Stimulated activated CD4-positive, alpha-beta T cell treated with anti-CD3 and anti-CD28 coated beads, Interleukin-4, amount 100 ng/mL, for 1 hour (primary cell): ENCODE measurements at places on chromosomes 7 and 10.

- no peak for DNase-seq
These were observed 23.9 kb downstream of the AQP1 start for GRCh38 chr7:30935569-30935877.

DNA sequence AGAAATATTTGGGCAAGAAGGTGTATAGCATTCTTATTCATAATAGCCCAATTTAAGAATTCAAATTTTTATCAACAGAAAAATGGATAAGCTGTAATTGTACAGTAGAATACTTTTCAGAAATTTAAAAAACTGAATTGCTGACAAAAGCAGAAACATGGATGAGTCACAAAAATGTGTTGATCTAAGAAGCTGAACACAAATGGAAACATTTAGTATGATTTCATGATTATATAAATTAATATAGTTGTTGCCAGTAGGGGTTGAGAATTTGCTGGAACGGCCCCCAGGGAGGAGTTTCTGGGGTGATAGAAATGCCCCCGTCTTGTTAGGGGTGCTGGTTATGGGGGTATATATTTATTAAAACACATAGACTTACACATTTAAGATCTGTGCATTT, 179.1 kb downstream of the KLF6 start:
- no peak for DNase-seq

DNA sequence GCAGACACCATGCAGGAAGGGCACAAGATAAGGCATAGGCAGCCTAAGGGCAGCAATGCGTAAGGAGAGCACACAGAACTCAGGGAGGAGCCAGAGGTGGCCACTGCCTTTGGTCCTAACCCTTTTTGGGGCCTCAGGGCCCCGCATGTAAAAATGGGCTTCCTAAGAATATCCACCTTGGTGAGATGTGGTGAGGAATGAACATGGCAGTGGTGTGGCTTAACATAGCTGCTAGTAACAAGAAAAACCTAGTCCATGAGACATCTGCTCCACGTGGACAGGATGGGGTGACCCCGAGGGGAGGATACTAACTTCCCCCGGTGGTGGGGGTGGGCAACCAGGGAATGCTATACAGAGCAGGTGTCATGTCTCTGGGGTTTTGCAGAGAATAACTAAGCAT, 18.0 kb downstream of the MAT1A start:
- DNase-seq = no peak

- DNase-seq = no peak
These were observed 28.4 kb downstream of the MKI67 start for GRCh38 chr10:128097783-128098182.
